ENCODE measurements at places on chromosomes 1 and 21.
A peak's percentile ranks its signal among the peaks of the same experiment; 100 is the strongest.

DNA sequence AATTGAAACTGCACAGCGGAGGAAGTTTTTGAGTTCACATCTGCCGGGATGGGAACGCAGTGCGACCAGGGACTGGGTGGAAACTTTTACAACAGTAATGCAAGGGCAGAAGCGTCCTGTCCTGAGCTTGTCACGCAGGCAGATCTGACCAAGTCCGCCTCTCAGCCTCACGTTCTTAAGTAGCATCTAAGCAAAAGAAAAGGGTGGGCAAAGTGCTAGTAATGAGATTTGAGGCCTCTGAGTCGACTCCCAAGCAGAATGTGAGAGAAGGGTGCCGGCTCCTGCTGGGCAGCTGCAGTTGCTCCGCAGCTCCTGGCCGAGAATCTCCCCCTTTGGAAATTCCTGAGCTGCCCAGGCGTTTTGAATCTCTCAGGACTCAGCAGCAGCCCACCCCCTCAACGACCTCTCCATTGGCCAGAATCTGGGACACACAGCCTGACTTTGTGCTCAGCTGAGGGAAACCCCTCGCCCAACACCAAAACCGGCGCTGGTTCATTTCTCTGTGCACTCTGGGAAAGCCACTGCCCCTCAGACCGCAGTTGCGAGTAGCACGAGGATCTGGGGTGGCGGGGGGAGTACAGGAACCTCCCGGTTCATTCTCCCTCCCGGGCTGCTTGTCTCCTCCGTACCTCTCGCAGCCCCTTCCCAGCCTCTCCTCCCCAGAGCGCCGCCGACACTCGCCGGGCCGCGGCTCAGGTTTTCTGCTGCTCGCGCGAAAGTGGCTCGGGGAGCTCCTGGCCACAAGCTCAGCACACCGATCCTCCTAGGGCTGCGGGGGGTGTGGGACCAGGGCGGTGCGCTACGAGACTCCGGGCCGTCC lies 913 bp upstream of the S1PR1 start:
- peak; percentile 91 for DNase-seq

GRCh38 chr1:2856676-2857375 lies 55.3 kb upstream of the TTC34 start:
- DNase-seq, result no peak

DNA sequence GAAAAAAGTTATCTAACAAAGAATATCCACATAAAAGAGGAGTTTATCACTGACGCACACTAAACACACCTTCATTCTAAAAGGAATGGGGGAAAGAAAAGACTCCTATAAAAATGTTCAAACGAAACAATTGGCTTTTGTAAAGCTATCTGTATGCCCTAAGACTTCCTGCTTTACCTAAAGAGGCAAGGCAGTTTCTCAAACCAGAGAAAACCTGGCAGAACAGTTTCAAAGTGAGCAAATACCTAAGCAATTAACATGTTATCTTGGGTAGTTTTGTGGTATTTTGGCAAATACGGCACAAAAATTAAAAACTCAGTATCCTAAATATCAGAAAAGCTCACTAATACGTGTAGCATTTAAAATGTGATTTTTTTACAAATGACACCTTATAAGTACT lies 1.9 kb downstream of the PUM1 start:
- no peak for DNase-seq

GRCh38 chr1:12127206-12127810 lies 39.5 kb upstream of the TNFRSF1B start:
- DNase-seq, result peak; percentile 35

DNA sequence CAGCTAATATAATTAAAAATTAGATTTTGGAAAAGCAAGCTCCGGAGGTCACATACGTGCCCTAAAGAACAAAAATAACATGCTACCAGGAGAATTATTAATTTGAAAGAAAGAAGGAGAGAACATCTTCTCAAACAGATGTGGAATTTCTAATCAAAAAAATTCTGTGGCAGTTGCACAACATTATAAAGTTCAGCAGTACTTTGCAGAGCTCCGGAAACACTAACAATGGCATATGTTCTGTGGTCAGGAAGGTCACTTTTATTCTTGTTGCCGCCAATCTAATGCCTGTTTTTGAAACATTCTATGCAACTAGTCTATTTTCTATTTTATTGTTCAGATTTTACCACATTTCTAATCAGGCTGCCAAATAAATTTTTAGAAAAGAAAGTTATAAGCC lies 186.8 kb downstream of the SMYD3 start:
- DNase-seq, result no peak

Data from activated naive CD4-positive, alpha-beta T cell treated with anti-CD3 and anti-CD28 coated beads, Interleukin-2, amount 50 U/mL, for 72 hours (primary cell).